NCI-H2171 treated with DMSO at 0.1 percent for 48 hours (cell line): ENCODE measurements at places on chromosomes 5 and 9.

DNA sequence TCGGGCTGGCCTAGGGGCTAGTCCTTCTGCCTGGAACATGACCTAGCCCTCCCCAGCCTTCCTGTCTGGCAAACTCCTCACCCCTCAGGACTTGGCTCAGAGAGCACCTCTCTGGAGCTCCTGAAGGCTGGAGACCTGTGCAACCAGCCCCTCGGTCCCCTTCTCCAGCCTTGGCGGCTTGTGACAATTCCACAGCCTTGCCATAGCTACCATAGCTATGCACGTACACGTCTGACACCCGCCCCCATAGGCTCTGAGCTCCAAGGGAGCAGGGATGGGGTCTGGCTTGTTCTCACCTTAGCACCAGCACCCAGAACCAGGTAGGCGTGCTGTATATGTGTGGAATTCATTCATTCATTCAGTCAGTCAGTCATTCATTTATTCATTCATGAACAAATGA is 49.7 kb downstream of the NTNG2 start:
- no peak for DNase-seq

DNA sequence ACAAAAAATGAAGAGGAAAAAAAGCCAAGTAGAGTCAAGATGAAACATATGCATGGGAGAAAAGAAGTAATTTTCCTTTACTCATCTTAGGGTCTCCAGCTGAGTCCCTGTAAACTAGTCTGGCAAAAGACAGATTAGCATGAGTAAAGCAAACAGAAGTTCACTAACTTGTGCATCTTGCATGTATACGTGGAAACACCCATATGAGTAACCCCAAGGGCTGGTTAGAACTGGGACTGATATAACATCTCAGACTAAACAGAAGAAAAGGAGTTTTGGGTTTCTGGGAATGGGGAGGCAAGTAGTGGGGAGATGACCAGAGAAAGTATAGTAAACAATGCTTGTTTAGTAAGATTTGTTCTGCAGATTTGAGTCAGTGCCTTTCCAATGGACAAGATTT is 20.1 kb upstream of the GLDC start:
- no peak for DNase-seq

DNA sequence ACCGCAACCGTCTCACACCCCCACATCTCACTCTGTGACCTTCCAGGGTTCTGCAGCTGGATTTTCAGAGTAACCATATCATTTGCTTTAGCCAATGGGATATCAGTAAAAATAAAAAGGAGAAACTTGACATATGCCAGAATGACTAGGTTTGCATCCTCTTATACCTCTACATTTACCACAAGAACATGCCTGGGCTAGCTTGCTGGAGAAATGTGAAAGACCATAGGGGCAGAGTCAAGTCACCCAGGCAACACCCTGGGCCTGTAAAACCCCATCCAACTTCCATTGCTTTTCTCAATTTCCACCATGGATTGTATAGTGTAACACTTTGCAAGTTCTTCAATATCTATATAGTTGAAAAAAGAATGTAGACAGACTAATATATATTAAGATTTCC is 731.1 kb downstream of the PTPRD start:
- peak; percentile 8 for DNase-seq

DNA sequence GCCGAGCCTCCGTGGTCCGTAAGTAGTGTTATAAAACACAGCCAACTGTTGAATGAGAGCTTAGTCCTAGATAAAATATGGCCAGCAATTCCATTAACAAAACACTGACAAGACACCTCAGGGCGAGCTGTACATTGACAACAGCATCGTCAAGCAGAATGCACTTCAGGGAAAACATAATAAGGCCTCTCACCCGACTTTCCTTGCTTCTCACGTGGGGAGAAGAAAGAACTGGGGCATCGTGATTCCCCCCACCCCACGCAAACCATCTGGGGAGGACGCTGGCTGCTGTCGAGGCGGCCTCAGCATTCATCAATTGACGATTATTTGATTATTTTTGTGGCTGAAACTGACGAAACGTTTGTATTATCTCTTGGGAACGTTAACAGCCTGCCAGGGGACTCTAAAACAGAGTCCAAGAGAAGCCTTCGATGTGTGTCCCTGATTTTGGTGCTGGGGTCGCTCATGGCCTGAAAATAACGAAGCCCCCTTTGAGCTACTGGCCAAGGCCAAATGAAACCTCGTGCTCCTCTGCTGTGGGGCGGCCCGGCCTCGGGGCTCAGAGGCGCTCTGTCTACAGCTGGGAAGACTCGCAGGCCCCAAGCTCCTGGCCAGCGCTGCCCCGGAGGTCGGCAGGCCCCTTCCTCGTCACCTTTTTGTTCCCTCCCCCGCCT is 464 bp downstream of the GDF9 start:
- DNase-seq = no peak

DNA sequence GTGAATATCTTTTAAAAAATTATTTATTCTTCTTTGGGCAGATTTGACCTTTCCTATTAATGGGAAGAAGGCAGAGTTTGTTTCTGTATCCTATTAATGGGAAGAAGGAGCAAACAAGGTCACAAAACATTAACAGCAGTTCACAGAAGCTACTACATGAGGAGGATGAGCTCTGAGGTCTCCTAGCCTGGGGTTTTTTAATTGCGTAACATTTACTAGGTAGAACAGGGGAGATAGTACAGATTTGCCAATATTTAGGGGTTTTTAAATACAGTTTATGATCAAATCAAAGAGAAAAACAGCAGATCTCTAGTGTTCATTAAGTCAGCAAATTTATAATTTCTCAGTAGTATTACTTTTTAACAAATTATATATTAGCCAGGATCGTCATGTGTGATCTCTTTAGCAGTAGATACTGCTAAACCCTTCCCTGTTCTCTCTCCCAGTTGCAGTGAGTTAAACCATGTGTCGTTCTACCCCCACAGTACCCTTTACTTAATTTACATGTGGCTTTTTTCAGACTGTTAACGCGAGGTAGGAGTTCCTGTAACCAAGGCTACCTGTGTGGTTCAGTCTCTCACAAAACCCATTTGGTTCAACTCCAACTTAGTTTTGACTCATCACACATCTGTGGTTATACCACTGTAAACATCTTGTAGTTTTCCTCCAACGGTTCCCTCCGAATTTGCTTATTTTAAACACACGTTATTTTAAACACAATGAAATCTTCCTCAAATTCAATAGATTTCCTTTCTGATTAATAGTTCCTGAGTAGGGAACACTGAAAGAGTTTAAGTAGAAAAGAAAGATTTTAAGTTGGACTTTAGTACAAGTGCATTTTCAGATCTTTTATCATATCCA is 13.3 kb downstream of the SLC25A46 start:
- DNase-seq = no peak

DNA sequence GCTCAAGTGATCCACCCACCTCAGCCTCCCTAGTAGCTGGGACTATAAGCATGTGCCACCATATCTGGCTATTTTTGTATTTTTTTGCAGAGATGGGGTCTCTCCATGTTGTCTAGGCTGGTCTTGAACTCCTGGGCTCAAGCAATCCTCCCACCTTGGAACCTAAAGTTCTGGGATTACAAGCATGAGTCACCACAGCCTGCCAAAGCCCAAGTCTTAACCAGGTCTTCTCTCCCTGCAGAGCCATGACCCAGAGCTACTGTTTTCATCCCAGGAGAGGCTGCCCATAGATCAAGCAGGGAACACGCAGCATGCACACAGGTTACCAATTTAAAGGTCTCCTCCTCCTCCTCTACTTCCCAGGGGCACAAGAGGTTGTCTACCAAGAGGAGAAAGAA is 29.7 kb downstream of the PCDHGC5 start:
- no peak for DNase-seq

GRCh38 chr5:180107005-180107404 is 35.4 kb upstream of the RNF130 start:
- no peak for DNase-seq

- DNase-seq = no peak
Measured at GRCh38 chr5:39854771-39855410, 430.1 kb upstream of the DAB2 start.

DNA sequence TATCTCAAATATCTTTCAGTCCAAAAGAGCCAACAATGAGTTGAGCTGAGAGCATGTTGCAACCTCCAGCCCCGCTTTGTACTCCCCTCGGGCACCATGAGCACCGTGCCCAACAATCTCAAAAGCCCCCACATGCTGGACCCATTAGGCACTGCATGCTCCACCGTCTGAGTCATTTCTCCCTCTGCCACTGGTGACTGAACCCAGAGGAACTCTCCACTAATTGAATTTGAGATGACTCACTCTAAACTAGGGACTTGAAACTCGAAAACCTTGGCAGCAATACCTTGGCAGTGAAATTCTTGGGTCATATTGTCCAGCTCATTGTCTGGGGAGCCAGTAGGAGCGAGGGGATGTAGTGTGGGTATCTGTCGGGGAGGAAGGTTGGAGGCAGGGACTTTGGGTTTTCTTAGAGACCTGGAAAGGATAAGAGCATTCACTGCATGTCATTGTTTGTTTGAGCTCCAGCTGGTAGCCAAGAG is 49.9 kb upstream of the SLIT3 start:
- DNase-seq = peak; percentile 17

- DNase-seq = no peak
Measured at GRCh38 chr5:31639481-31640411, 815 bp downstream of the PDZD2 start.

- peak; percentile 63 for DNase-seq
Measured at GRCh38 chr5:176389135-176390123, 878 bp downstream of the HIGD2A start.

DNA sequence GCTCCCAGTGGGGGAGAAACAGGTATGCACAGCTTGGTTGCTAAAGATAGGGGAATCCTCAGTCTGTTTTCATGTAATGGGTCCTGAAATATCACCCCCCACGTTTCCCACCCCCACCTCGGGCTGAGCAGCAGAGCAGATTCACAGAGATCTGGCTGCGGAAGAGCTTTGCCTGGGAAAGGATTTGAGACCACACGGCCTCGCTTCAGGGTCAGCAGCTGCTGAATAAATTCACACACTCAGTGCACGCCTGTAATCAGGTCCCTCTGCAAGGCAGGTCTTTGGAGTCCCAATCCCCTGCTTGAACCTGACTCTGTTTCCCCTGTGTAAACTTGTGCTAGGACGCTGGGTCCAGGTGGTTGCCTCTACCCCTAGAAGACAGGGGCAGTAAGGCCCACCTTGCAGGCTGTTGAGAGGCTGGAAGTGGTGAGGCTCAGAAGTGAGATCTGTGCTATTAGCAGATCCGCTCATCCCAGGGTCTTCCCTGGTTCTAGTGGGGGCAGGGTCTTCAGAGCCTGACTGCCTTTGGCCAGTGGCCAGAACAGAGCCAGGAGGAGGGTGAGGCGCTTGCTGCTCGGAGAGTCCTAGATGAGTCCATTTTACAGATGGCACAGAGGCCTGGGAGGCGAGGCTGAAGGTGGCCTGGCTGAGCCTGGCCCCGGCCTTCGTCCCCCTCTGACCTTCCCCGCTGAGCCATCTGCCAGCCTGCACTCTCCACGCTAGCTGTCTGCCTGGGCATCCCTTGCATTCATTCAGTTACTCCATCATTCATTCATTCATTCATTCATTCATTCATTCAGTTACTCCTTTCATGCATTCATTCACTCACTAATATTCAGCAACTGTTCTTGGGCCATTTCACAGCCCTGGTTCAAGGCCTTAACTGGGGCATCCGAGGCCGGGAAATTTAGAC is 16.7 kb upstream of the NEURL1B start:
- no peak for DNase-seq

DNA sequence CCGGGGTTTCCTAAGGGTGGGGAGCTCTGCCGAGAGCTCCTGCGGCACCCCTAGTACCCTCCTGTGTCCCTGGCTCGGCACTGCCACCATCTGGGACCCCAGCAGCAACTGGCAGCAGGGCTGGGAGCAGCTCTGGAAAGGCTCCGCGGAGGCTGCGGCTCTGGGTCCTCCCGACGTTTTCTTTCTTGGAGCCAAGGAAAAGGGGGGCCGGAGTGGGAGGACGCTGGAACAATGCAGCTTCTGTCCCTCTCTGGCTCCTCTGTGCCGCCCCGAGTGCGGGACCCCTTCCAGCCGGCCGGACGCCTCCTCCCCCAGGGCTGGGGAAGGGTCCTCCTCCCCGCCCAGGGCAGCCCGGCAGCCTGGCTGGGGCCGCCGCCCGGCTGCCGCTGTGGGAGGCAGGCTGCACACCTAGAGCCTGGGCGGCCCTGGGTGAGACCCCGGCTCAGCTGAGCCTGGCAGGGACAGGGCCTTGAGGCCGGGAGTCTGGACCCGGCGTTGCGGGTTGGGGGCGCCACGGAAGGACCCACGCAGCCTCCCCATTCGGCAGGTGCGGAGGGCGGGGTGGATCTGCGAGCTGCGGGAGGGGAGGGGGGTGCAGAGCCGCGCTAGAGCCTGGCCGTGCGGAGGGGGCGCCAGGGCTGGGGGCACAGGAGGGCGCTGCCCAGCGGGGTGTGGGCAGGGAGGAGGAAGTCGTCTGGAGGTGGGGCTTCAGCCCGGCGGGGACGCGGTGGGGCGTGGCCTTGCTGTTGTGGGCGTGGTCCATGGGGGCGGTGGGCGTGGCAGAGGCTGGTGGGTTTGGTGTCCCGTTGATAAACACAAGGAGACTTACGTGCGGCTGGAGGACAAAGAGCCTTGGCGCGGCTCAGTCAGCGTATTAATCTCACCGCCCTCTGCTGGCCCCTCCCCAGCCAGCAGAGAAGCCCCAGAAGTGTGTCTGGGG is 15.1 kb downstream of the GPSM1 start:
- no peak for DNase-seq

- no peak for DNase-seq
Measured at GRCh38 chr5:146027751-146028150, 77.6 kb downstream of the PLAC8L1 start.
